Panc1 (cell line): ENCODE measurements at places on chromosomes 13 and 19.

DNA sequence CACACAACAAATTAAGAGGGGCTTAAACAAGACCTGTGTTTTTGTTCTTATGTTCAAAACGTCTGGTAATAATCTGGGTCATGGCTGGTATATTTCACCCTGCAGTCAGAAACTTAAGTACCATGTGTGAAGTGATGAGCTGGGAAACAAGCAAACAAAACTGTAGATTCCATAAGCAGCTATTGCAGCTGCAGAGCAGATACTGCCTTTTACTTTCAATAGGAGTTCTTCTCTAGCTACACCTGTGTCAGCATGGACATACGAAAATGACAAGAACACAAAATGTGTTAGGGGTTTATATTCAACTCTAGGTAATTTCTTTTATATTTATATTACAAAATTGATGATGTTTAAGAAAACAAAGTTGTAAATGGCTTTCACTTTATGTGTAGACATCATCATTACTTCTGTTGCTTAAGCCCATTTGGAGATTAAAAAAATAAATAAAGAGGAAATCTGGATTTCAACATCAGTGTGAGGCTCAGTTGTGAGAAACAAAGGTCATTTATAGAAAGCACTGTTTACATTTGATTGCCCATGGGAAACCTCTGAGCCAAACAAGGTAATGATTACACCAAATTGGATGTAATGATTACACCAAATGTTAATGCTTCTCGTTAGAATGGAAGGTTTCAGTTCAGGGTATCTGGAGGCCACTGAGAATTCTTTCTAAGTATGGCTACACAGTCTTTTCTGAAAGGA, 451.0 kb upstream of the SLC10A2 start:
- DNase-seq, result no peak
- H3K27me3 ChIP-seq, result no peaks in the 10 kb centered on the region

GRCh38 chr13:38308736-38309135, 40.9 kb upstream of the UFM1 start:
- H3K4me3 ChIP-seq, result no peak overlapping the region
- H3K4me1 ChIP-seq, result no peaks in the 10 kb centered on the region
- H3K27me3 ChIP-seq, result no peaks in the 10 kb centered on the region

DNA sequence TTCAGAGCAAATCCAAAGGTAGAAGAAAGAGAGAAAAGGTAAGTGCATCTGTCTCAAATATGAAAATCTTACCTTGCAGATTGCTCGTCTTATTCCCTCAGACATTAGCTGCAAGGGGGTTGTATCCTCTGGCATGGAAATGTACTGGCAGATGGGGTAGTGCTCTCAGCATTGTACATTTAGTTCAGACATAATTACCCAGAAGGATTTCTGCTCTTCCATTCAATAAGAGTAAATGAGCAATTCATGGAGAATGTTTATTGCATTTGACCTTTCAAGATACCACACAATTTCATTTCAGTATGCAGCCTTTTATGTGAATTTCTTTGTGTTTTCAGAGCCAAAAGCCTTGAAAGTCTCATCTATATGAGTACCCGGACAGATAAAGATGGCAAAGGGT, 63.8 kb downstream of the SCEL start:
- no peaks in the 10 kb centered on the region for H3K4me1 ChIP-seq
- H3K27ac ChIP-seq, result no peak overlapping the region
- no peaks in the 10 kb centered on the region for H3K36me3 ChIP-seq
- no peak for DNase-seq

- H3K36me3 ChIP-seq, result no peaks in the 10 kb centered on the region
- H3K27ac ChIP-seq, result no peak within 1 kb of the TSS
- no peaks in the 10 kb centered on the region for H3K4me1 ChIP-seq
- no peaks in the 10 kb centered on the region for H3K27me3 ChIP-seq
- no peak for DNase-seq
Observed at GRCh38 chr19:57708641-57709361, at the start of gene ZNF154. ZNF154 (minus strand) TSS chr19:57709204; CDS start chr19:57708971, 233 bp downstream.

DNA sequence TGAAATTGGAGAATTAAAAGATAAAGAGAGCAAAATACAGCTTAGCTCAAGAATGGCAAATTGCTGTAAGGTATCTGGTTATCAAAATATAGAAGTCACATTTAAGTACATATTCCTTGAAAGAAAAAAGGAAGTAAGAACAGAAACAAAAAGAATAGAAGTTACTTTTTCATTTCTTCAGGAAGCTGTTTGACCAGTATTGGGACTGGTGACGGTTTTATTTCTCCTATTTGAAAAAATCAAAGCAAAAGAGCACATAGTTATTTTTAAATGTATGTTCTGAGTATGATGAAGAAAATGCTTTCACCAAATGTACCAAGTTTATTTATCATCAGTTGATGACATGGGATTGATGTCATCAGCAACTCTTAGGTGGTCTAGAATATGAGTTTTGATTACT, 83.1 kb upstream of the OXGR1 start:
- DNase-seq, result no peak
- no peaks in the 10 kb centered on the region for H3K36me3 ChIP-seq

DNA sequence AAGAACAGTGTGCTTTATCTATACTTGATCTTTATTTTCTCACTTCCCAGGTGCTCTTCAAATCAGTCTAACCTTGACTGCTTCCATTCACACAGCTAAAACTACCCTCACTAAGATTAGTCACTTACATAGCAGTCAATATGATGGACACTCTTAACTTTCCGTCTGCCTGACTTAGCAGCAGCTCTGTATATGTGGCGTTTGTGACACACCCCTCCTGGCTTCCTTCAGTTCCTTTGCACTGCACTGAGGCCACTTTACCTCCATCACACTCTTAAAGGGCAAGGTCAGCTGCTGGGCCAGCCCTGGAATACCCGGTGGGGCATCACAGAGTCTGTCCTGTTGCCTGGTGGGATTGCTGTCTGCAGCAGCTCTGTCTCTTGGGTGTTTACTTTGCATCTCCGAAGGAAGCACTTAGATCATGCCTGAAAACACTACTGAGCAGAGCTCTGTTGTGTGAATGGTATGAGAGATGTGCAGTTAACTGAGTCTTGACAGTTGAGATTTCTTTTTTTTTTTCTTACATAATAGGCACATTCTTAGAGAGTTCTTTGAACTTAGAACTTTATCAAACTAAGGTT, 35.6 kb upstream of the IL17D start:
- no peaks in the 10 kb centered on the region for H3K27me3 ChIP-seq
- no peak for DNase-seq
- no peak overlapping the region for H3K4me3 ChIP-seq
- no peak overlapping the region for H3K27ac ChIP-seq
- no peaks in the 10 kb centered on the region for H3K36me3 ChIP-seq
- no peaks in the 10 kb centered on the region for H3K4me1 ChIP-seq

DNA sequence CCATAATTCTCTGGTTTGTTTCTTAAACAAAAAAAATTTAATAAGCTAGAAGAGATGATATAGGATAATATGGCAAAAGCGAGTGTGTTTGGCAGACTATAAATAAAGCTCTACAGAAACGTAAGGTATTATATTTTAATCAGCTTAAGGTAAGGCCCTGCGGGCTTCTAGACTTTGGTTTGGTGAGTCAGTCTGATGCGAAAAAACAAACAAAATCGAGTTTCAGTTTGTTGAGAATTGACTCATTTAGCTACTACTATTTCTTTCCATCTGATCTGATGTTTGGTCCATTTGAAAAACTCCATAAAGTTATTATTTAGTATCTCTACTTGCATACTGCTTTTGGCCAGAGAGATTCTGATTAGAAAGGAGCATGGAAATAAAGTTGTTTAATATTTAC, 138.0 kb downstream of the MIPEP start:
- no peaks in the 10 kb centered on the region for H3K36me3 ChIP-seq
- no peaks in the 10 kb centered on the region for H3K4me1 ChIP-seq
- no peaks in the 10 kb centered on the region for H3K27me3 ChIP-seq
- H3K4me3 ChIP-seq, result no peak overlapping the region
- H3K27ac ChIP-seq, result no peak overlapping the region
- DNase-seq, result peak; percentile 10

DNA sequence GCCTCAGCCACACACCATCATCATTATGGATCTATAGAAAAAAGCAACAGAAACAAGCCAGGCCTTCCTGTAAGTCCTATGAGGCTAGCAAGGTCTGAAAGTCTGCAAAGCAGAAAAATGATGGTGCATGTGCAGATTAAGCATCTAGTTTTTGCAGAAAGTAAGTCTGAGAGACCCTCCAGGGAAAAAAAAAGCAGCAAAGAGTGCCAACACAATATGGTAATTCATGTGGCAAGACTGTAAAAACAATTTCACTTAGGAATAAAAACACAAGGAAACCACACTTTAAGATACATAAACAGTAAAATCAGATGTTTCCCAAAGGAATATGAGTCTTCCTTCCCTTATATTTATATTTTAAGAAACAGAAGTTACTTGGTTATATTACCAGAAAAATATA, 112.3 kb upstream of the FBXL3 start:
- H3K27me3 ChIP-seq, result no peaks in the 10 kb centered on the region
- H3K4me1 ChIP-seq, result no peaks in the 10 kb centered on the region
- no peak for DNase-seq
- no peak overlapping the region for H3K4me3 ChIP-seq

DNA sequence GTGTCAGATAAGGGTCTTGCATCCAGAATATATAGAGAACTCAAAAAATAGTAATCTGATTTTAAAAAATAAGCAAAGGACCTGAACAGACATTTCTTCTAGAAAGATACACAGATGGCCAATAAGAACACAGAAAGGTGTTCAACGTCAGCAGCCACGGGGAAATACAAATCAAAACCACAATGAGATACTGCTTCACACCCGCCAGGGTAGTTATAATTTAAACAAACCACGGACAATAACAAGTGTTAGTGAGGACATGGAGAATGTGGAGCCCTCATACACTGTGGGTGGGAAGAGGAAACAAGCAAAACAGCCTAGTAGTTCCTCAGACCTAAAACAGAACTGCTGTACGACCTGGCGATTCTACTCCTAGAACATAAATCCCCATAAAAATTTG, 26.7 kb upstream of the NAPA start:
- no peaks in the 10 kb centered on the region for H3K27me3 ChIP-seq
- no peak for DNase-seq
- no peak overlapping the region for H3K4me3 ChIP-seq
- H3K27ac ChIP-seq, result no peak overlapping the region

- H3K36me3 ChIP-seq, result no peaks in the 10 kb centered on the region
- H3K4me3 ChIP-seq, result no peak overlapping the region
- H3K4me1 ChIP-seq, result peaks cover 8% of the 10 kb centered on the region; the same call in 1 of the 2 replicates
- no peaks in the 10 kb centered on the region for H3K27me3 ChIP-seq
- DNase-seq, result no peak
Observed at GRCh38 chr19:8084152-8084551, 31.6 kb downstream of the CCL25 start.

DNA sequence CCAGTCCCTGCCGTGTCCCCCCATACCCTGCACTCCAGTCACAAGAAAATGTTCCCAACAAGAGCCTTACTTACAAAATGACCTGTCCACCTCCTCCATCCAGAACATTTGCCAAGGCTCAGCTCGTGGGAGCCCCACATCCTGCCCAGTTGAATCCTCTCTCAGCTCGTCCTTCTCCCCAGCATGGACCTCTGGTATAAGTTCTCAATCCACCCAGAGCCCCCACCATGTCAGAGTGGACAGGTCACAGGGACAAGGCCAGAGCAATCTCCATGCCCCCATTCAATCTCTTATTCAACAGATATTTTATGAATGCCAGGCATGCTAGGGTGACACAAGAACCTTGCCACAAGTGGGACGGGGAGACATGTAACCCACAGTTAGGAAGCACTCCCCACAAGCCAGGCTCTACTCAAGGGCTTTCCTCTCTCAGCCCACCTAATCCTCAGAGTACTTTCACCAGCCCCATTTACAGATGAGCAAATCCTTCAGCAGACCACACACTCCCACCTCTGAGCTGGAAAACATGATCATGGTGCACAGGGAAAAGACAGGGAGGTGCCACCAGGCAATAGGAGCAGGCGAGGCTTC, 15.1 kb downstream of the DEDD2 start:
- no peak overlapping the region for H3K4me3 ChIP-seq
- H3K27ac ChIP-seq, result no peak overlapping the region
- no peaks in the 10 kb centered on the region for H3K4me1 ChIP-seq

DNA sequence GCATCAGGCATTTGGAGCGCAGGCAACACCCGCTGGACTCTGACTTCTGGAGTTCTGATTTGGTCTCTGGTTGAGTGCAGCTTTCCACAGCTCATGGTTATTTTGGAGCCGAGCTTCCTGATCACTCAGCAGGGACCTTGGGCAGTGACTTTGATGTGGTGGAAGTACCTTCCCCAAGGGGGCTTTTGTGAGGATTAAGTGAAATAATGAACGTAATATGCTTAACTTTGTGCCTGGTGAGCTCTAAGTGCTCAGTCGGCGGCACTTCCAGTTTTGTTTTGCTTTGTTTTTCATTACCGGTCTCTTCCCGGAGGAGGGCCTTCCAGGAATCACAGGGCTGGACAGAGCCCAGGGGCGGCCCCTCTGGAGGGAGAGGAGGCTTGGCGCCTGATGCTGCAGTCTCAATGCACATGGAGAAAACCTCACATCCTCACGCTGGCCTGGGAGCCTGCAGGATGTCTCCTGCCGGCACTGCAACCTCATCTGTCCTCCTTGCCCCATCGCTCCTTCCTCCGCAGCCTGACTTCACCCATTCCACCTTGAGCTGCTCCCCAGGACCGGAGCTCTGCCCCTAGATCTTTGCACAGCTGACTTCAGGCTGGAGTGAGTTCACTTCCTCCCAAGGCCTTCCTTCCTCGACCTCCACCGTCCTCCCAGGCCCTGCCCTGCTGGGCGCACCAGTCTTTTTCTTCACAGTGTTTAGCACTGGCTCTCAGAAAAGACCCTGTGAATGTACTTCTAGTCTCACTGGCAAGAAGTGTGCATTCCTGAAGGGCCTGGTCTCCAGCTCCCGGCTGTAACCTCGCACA, 1.5 kb downstream of the PLEKHF1 start:
- peak overlapping the region; percentile 78 for H3K27ac ChIP-seq
- H3K36me3 ChIP-seq, result no peaks in the 10 kb centered on the region
- no peak for DNase-seq
- H3K27me3 ChIP-seq, result no peaks in the 10 kb centered on the region
- H3K4me1 ChIP-seq, result peaks cover 60% of the 10 kb centered on the region
- H3K4me3 ChIP-seq, result peak overlapping the region; percentile 71

DNA sequence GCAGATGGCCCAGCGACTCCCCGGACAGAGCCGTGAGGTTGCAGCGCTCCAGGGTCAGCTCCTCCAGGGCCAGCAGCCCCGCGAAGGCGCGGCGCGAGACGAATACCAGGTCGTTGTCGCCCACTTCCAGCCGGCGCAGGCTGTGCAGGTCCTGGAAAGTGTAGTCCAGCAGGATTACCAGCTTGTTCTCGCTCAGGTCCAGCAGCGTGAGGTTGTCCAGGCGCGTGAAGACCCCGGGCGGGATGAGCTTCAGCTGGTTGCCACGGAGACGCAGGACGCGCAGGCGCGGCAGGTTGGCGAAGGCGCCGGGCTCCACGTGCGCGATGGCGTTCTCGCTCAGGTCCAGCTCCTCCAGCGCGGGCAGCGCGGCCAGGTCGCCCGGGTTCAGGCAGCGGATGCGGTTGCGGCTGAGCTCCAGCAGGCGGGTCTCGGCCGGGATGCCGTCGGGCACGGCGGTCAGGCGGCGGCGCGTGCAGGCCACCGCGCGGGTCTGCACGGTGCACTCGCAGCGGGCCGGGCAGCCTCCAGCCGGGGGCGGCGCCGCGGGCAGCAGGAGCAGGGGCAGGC, 9.3 kb upstream of the PEAK3 start:
- no peaks in the 10 kb centered on the region for H3K4me1 ChIP-seq
- H3K4me3 ChIP-seq, result no peak overlapping the region
- no peak for DNase-seq
- no peaks in the 10 kb centered on the region for H3K27me3 ChIP-seq
- no peaks in the 10 kb centered on the region for H3K36me3 ChIP-seq

GRCh38 chr19:22735911-22736645, 47.9 kb downstream of the ZNF99 start:
- no peak for DNase-seq
- no peaks in the 10 kb centered on the region for H3K36me3 ChIP-seq
- no peak overlapping the region for H3K27ac ChIP-seq
- no peaks in the 10 kb centered on the region for H3K27me3 ChIP-seq
- H3K4me3 ChIP-seq, result no peak overlapping the region
